ENCODE measurements at places on chromosomes 11 and 22. TPM values are rescaled to one million over a fixed set of nuclear protein-coding genes. Genes with fewer than 3 reads are reported as not detected.

DNA sequence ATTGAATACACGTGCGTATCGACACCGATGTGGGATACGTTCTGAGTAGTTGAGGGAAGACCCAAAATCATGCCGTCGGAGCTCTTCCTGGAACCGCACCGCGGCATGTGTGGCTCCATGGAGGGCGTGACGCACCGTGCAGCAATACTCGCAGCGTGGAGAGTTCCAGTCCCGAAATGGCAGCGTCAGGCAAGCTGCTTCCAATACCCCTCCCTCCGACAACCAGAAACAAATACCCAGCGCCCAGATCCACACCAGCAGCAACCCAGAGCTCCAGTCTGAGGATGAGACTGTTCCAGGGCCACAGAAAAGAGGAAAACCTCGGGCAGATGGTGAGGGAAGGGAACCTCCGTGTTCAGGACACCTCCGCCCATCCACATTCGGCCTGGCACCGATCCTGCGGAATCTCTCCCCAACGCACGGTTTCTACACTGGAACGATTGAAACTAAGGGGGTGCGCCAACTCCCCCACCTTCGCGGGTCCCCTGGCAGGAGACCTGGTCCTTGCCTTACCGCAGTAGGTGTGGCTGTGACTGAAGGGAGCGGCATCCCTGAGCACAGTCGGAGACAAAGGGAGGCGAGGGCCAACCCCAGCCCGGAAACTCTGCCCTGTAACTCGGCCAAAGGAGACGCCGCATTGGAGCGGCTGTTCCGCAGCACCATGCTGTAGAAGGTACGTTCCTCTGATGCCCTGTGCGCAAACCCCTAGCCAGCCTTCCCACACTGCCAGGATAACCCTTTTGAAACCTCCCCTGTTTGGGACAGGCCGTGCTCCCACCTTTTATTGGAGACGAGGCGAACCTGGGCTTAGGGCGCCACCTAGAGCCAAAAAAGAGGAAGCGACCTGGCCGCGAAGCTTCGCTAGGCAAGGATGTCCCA, 28.2 kb downstream of the DBX1 start:
- DNase-seq = peak; percentile 85
- H3K4me1 ChIP-seq = peaks cover 11% of the 10 kb centered on the region
- no peaks in the 10 kb centered on the region for H3K36me3 ChIP-seq
- H3K4me3 ChIP-seq = peak overlapping the region; percentile 51
- peaks cover 4% of the 10 kb centered on the region for H3K27me3 ChIP-seq

- peaks cover 53% of the 10 kb centered on the region for H3K4me1 ChIP-seq
- H3K27ac ChIP-seq = peak within 1 kb of the TSS; percentile 25
- peak within 1 kb of the TSS; percentile 40 for H3K4me3 ChIP-seq
- H3K27me3 ChIP-seq = peaks cover 7% of the 10 kb centered on the region
- H3K36me3 ChIP-seq = no peaks in the 10 kb centered on the region
Measured at GRCh38 chr22:42432020-42432596, at the start of gene NFAM1. TSS of gene NFAM1 (minus strand) at chr22:42432403. CDS start at chr22:42432357, 46 bp downstream.

GRCh38 chr11:107704451-107704850, 7.4 kb downstream of the SLN start:
- no peak overlapping the region for H3K4me3 ChIP-seq
- peaks cover 4% of the 10 kb centered on the region for H3K4me1 ChIP-seq

DNA sequence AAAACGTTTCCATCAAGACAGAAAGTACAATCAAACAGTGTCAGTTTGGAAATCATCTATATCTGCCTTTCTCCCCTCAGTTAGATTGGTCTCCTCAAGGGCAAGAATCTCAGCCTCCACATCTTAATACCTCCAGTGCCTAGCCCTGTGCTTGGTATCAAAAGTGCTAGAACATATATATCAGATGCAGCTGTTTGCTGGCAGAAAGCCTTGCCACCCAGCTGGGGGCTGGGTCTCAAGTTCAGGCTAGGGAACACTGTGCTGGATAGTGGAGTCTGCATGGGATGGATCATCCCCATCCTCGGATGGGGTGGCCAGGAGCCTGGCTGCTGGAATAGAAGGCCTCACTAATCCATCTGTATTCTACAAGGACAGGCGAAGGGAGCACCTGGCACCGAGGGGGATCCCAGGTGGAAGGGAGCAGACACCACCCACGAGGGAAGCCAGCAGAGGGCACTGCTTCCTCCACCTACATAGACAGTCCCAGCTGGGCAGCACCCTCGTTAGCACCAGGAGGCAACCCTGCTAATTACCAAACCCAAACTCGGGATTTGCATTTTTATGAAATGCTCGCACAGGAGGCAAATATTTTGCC, 602.2 kb downstream of the BUD13 start:
- no peak for DNase-seq
- no peak overlapping the region for H3K27ac ChIP-seq
- H3K4me1 ChIP-seq = no peaks in the 10 kb centered on the region
- no peaks in the 10 kb centered on the region for H3K36me3 ChIP-seq
- no peak overlapping the region for H3K4me3 ChIP-seq

The C1QTNF4 gene
- 0.76 TPM for total RNA-seq

- peak overlapping the region; percentile 20 for H3K27ac ChIP-seq
- peaks cover 63% of the 10 kb centered on the region for H3K4me1 ChIP-seq
- no peak for DNase-seq
- H3K27me3 ChIP-seq = no peaks in the 10 kb centered on the region
- no peaks in the 10 kb centered on the region for H3K36me3 ChIP-seq
Measured at GRCh38 chr11:66324664-66325063, 7.8 kb upstream of the CD248 start.

- H3K4me1 ChIP-seq = no peaks in the 10 kb centered on the region
- H3K4me3 ChIP-seq = no peak overlapping the region
- DNase-seq = no peak
- H3K27me3 ChIP-seq = no peaks in the 10 kb centered on the region
Measured at GRCh38 chr11:5550440-5551095, 2.2 kb upstream of the OR52H1 start.

DNA sequence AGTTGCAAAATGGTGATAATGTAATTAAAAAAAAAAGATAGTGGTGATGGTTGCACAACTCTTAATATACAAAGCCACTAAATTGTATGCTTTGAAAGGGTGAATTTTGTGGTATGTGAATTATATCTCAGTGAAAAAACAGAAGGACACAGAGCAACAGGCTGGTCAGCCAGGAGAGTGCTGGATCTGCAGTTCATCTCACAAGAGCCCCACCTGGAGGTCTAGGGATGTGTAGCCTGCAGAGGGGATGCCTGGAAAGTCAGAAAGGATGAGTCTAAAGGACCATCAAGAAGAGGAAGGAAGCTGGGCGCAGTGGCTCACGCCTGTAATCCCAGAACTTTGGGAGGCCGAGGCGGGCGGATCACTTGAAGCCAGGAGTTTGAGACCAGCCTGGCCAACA, 9.0 kb downstream of the POLR3H start:
- H3K27ac ChIP-seq = no peak overlapping the region
- peaks cover 9% of the 10 kb centered on the region for H3K4me1 ChIP-seq
- peaks cover 57% of the 10 kb centered on the region for H3K36me3 ChIP-seq
- H3K4me3 ChIP-seq = no peak overlapping the region
- no peaks in the 10 kb centered on the region for H3K27me3 ChIP-seq
- DNase-seq = no peak

The BEST1 gene
- 2.2 TPM for total RNA-seq

GRCh38 chr11:118757876-118758399, 33.0 kb downstream of the DDX6 start:
- no peaks in the 10 kb centered on the region for H3K4me1 ChIP-seq
- no peak overlapping the region for H3K27ac ChIP-seq
- H3K36me3 ChIP-seq = peaks cover 99% of the 10 kb centered on the region
- H3K4me3 ChIP-seq = no peak overlapping the region
- H3K27me3 ChIP-seq = no peaks in the 10 kb centered on the region
- DNase-seq = no peak

GRCh38 chr11:61912991-61913698, 4.2 kb downstream of the RAB3IL1 start:
- DNase-seq = peak; percentile 53
- peaks cover 13% of the 10 kb centered on the region for H3K27me3 ChIP-seq
- no peak overlapping the region for H3K4me3 ChIP-seq

The PRSS23 gene
- total RNA-seq = 29.1 TPM

DNA sequence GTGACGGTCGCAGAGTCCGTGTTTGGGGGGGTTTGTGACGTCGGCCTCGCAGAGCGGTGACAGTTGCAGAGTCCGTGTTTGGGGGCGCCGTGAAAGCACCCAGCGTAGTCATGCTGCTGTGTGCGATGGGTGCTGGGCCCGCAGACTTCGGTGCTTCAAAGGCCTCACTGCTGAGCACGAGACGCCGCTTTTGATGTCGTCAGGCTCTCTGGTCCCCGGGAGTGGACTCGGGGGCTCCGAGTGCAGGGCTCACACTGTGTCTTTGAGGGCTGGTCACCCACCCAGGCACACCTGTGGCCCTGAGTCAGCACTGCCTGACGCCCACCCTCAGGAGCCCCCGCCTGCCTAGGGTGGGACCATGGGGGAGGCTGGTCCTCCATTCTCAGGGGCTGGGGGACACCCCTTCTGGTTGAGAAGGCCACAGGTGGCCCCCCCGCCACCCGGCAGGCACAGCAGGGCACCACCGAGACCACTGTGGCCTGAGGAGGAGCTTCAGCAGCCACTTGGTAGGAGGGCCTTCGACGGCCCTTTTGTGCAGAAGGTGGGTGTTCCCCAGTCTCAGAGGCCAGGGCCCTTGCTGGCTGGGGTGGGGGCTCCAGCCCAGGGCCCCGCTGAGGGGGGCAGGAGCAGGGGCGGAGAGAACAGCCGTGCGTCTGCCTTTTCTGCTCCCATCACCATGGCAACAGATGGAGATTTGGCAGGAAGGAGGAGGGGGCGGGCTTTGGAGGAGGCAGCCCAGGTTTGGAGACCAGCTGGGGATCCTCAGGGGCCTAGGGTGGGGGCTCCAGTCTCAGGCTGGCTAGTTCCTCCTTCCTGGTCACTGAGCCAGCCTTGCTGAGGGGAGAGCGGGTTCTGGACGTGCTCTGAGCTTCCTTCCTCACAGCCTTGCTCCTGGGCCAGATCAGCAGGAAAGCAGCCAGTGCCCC, 20.9 kb downstream of the BRSK2 start:
- DNase-seq = no peak
- no peaks in the 10 kb centered on the region for H3K4me1 ChIP-seq

DNA sequence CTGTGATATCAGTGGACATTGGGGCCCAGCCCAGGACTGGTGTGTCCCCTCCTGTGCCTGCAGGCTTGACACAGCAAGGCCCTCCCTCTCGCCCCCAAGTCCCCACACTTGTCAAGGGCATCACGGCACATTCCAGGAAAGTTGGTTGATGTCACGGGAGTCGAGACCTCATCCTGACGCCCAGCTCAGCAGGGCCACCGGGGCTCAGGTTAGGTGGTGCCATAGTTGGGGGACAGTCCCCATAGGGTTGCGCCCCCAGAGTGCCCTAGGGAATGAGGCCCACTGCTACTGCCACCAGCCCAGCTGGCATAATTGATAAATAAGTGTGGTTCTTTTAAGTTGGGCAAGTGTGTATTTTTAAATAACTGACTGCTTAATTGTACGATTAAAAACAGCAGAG, 28.3 kb upstream of the GRAMD4 start:
- H3K27ac ChIP-seq = peak overlapping the region; percentile 66
- no peaks in the 10 kb centered on the region for H3K36me3 ChIP-seq
- DNase-seq = no peak
- peaks cover 81% of the 10 kb centered on the region for H3K4me1 ChIP-seq

The PAK1 gene
- total RNA-seq = 23.4 TPM

The CCDC73 gene
- not detected for total RNA-seq

DNA sequence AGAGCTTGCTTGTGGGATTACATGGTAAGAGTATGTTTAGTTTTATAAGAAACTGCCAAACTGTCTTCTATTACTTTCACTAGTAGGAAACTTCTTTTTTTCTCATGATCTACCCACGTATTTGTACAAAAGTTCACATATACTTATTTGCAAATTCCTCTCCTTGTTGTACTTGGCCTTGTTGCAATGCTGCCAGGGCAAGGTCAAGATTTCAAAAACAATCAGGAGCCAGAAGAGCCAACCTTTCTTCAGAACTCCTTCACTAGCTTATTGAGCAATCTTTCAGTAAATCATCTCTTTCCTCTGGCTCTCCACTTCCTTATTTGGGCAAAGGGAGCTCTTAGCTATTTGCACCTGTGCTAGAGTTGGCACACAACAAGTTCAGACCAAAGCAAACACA, 9.7 kb downstream of the SRSF8 start:
- H3K27me3 ChIP-seq = no peaks in the 10 kb centered on the region
- no peaks in the 10 kb centered on the region for H3K36me3 ChIP-seq
- DNase-seq = no peak
- H3K27ac ChIP-seq = no peak overlapping the region
- peaks cover 32% of the 10 kb centered on the region for H3K4me1 ChIP-seq

DNA sequence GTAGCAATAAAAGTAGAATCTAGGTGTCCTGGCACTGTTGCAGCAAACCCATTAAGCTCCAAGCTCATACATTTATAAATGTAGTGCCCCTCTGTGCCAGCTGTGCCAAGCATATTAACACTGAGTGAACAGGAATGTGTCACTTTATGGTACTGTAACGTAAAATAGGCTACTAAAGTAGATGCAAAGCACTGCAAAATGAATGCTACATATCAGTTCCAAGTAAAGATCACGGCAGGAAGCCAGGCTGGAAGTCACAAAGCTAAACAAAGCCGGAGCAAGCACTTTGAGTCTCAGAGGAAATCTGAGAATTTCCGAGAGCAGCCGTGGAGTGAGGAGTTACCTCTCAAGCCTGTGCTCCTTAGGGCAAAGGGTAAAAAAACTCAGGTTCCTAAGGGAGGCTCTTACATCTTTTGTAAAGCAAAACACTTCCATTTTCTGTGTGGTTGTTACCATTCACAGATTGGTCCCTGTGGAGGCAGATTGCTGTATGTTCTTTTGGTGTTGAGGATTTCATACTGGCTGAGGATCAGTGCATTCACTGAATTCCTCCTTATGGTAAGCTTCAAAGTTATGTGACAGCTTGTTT, 85.7 kb downstream of the WNT11 start:
- DNase-seq = no peak
- H3K4me1 ChIP-seq = peaks cover 16% of the 10 kb centered on the region
- peaks cover 4% of the 10 kb centered on the region for H3K36me3 ChIP-seq
- no peaks in the 10 kb centered on the region for H3K27me3 ChIP-seq
- no peak overlapping the region for H3K27ac ChIP-seq
- H3K4me3 ChIP-seq = no peak overlapping the region

The CRYAB gene
- 199 TPM for total RNA-seq

- no peaks in the 10 kb centered on the region for H3K27me3 ChIP-seq
- peaks cover 7% of the 10 kb centered on the region for H3K4me1 ChIP-seq
- no peaks in the 10 kb centered on the region for H3K36me3 ChIP-seq
- no peak overlapping the region for H3K27ac ChIP-seq
Measured at GRCh38 chr11:108804511-108804910, 139.6 kb downstream of the DDX10 start.

Measured in suprapubic skin (tissue), 4 donors.